Stimulated activated CD8-positive, alpha-beta memory T cell treated with anti-CD3 and anti-CD28 coated beads, Interleukin-4, amount 100 ng/mL, for 1 hour (primary cell): ENCODE measurements at places on chromosomes 11 and 22.

GRCh38 chr11:74392256-74392655 is 6.0 kb downstream of the PGM2L1 start:
- DNase-seq, result no peak

- DNase-seq, result no peak
Observed at GRCh38 chr11:81886406-81887075, 847.1 kb downstream of the FAM181B start.

GRCh38 chr11:13149991-13150390 is 127.6 kb upstream of the BMAL1 start:
- DNase-seq, result no peak

DNA sequence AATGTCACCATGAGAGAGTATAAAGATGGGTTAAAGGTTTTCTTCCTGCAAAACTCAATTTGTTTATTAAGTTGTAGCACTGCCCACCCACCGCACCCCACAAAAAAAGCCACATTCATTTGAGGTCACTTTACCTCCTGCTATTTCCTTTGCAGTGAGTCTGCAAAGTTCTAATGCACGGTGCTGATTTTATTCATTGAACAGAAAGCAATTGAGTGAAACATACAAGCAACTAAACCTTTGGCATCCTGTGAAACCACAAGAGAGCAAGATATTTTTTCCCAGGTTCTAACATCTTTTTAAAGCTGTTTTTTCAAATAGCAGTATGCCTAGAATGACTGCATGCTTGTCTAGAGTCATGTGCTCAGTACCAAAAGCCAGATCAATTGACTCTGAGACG is 39.0 kb downstream of the RRAS2 start:
- DNase-seq, result no peak

- DNase-seq, result no peak
Observed at GRCh38 chr11:11748706-11749365, 92.9 kb upstream of the USP47 start.

DNA sequence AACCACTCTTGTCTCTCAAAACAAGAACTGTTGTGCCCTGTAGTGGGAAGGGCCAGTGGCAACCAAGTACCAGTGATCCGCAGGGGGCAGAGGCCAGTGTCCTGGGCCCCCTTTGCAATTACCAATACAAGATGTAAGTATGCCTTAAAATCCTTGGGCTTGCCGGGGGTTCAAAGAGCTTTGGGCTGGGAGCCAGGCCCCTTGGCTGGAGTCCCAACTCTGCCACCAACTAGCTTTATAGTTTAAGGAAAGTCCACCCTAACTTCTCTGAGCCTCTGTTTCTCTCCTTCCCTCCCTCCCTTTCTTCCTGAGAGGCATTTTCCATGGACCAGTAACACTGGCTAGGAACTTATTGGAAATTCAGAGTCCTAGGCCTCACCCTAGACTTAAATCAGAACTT is 15.5 kb downstream of the CLMP start:
- no peak for DNase-seq

DNA sequence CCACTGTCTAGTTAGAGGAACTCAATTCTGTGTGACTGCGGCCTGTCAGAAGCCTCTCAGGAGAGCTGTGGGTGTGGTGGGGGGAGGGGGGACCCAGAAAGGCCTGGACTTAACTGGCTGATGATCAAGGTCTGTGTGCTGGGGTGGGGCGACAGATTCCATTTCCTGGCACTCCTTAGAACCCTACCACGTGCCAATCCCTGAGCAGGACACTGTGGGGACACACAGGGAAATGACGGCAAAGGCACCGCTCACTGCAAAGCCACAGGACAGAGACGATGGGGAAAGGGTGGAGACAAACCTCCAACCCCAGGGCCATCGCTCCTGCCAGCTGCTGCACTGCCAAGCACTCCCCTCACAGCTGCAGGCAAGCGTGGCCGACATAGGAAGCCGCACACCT is 58.4 kb upstream of the BID start:
- no peak for DNase-seq

DNA sequence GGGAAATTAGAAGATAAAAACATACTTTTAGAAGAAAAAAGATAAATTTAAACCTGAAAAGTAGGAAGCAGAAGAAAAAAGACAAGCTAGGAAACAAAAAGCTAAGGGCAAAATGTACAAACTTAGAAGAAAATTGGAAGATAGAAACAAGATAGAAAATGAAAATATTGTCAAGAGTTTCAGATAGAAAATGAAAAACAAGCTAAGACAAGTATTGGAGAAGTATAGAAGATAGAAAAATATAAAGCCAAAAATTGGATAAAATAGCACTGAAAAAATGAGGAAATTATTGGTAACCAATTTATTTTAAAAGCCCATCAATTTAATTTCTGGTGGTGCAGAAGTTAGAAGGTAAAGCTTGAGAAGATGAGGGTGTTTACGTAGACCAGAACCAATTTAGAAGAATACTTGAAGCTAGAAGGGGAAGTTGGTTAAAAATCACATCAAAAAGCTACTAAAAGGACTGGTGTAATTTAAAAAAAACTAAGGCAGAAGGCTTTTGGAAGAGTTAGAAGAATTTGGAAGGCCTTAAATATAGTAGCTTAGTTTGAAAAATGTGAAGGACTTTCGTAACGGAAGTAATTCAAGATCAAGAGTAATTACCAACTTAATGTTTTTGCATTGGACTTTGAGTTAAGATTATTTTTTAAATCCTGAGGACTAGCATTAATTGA is 1.0 kb downstream of the MALAT1 start:
- no peak for DNase-seq

GRCh38 chr11:69497221-69497787 is 15.8 kb downstream of the LINC01488 start:
- no peak for DNase-seq

GRCh38 chr11:107276077-107276476 is 181.5 kb downstream of the CWF19L2 start:
- DNase-seq, result no peak

DNA sequence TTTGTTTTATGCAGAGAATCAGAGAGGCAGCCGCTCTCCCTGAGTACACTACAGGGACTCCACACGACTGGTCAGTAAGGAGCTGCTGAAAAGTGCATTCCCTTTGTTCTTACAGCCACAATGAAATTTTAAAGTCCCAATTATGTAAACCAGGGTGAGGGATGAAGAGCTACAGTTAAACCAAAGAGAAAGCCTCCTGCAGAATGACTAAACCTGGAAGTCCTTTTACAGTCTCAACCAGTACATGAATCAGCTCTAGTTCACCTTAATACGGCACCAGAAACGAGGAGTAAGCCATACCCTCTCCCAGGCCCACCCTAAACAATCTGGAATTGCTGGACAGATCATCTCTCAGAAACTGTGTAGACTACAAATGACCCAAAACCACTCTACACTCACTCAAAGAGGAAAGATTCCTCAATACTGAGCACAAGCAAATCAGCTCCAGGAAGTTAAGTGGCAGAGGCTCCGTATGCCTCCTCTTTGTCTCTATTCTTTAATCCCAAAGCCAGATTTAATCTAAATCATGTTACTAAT is 113.1 kb downstream of the RBFOX2 start:
- no peak for DNase-seq

- DNase-seq, result no peak
Observed at GRCh38 chr11:118087931-118088330, 1.2 kb upstream of the SMIM35 start.
